ENCODE measurements at places on chromosomes 2 and 18. TPM values are rescaled to one million over a fixed set of nuclear protein-coding genes. Genes with fewer than 3 reads are reported as not detected.

DNA sequence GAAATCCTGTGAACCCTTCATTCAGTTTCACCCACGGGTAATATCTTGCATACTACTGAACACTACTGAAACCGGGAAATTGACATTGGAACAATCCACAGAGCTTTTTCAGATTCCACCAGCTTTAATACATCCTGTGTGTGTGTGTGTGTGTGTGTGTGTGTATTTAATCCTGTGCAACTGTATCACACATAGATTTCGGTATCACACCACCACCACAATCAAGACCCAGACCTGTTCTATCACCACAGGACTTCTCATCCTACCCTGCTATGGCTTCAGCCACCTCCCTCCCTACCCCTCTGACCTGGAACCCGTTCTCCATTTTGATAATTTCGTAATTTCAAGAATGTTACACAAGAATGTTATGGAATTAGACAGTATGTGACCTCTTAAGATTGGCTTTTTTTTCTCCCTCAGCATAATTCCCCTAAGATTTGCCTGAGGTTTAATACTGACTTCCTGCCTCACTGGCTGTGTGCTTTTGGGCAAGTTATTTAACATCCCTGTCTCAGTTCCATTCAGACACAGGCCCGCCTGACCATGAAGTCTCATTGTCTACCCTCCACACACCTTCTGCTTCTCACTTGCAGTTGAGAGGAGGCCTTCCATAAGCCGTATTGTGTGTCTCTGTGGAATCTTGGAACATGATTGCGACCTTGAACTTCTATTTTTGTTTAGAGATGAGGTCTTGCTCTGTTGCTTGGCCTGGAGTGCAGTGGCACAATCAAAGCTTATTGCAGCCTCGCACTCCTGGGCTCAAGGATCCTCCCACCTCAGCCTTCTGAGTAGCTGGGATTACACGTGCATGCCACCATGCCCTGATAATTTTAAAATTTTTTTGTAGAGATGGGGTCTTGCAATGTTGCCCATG lies 14.4 kb upstream of the TMEM131 start:
- H3K27ac ChIP-seq = no peak overlapping the region
- H3K27me3 ChIP-seq = no peaks in the 10 kb centered on the region
- H3K36me3 ChIP-seq = no peaks in the 10 kb centered on the region
- no peak for DNase-seq
- H3K4me3 ChIP-seq = no peak overlapping the region

Gene DSG4
- not detected for total RNA-seq

Gene DYSF
- total RNA-seq = 0.14 TPM

- DNase-seq = no peak
- no peaks in the 10 kb centered on the region for H3K36me3 ChIP-seq
- H3K27me3 ChIP-seq = no peaks in the 10 kb centered on the region
- H3K4me3 ChIP-seq = no peak overlapping the region
Measured at GRCh38 chr2:147630585-147630984, 214.2 kb upstream of the ACVR2A start.

Gene NEB
- total RNA-seq = 0.89 TPM

DNA sequence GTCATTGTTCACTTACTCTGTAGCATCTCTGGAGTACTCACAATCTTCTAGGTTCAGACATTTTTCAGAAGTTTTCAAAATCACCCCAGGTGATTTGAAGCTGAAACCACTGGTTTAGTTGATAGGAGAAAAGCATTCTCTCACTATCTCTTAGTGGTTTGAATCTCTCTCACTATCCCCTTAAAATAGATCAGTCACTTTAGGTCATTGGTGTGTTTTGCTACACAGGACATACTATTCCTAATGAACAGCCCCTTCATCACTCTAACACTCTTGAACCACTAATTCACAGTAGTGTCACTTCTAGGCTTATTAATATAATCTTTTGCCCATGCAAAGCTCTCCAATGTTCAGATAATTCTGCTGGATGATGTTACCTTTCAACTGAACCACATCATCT lies 34.5 kb downstream of the LYPD6 start:
- DNase-seq = no peak
- no peak overlapping the region for H3K27ac ChIP-seq
- no peak overlapping the region for H3K4me3 ChIP-seq
- H3K36me3 ChIP-seq = no peaks in the 10 kb centered on the region
- no peaks in the 10 kb centered on the region for H3K27me3 ChIP-seq

- H3K4me3 ChIP-seq = no peak overlapping the region
- H3K4me1 ChIP-seq = no peaks in the 10 kb centered on the region
Measured at GRCh38 chr2:203030991-203031390, 16.3 kb downstream of the NBEAL1 start.

GRCh38 chr2:222490131-222490530 lies 65.8 kb downstream of the SGPP2 start:
- DNase-seq = no peak
- H3K27me3 ChIP-seq = no peaks in the 10 kb centered on the region
- no peaks in the 10 kb centered on the region for H3K36me3 ChIP-seq
- H3K4me3 ChIP-seq = no peak overlapping the region
- no peak overlapping the region for H3K27ac ChIP-seq
- H3K4me1 ChIP-seq = no peaks in the 10 kb centered on the region

DNA sequence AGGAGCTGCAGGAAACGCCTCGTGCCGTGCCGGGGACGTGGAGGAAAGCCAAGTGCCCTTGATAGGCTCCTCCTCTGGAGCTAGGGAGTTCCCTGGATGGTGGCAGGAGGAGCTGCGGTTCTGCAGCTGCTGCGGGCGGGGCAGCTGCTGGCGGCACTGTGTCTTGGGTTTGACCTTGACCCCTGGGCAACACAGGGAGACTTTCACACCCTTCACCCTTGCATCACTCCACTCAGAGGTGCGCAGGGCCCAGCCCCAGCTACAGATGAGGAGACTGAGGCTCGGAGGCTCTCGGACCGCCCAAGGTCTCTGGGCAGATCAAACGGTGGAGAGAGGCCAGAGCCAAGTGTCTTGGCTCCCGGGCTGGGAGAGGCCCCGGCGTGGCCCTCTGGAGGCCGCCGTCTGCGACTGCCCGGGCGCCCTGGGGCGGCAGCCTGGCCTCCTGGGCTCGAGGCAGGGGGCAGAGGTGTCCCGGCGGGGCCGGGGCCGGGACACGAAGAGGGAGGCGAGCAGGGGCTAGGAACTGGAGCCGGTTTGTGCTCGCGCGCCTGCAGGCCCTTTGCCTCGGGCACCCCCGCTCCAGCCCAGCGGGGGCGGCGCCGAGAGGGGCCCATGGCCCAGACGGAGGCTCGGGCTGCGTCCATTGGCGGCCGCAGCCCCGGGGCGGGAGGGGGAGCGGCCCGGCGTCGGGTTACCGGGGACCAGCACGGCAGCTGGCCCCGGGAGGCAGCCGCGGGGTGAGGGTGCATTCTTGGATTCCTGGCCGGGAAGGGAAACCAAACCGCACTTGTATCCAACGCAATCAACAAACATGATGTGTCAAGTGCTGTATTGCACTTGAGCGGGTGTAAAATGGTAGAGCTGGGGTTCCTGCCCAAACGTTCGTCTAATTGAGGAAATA lies 129.6 kb upstream of the SLC1A4 start:
- H3K4me3 ChIP-seq = peak overlapping the region; percentile 7
- no peaks in the 10 kb centered on the region for H3K36me3 ChIP-seq
- H3K4me1 ChIP-seq = peaks cover 5% of the 10 kb centered on the region
- no peaks in the 10 kb centered on the region for H3K27me3 ChIP-seq
- no peak overlapping the region for H3K27ac ChIP-seq

Gene GREB1
- 0.14 TPM for total RNA-seq

Gene MYO5B
- not detected for total RNA-seq

DNA sequence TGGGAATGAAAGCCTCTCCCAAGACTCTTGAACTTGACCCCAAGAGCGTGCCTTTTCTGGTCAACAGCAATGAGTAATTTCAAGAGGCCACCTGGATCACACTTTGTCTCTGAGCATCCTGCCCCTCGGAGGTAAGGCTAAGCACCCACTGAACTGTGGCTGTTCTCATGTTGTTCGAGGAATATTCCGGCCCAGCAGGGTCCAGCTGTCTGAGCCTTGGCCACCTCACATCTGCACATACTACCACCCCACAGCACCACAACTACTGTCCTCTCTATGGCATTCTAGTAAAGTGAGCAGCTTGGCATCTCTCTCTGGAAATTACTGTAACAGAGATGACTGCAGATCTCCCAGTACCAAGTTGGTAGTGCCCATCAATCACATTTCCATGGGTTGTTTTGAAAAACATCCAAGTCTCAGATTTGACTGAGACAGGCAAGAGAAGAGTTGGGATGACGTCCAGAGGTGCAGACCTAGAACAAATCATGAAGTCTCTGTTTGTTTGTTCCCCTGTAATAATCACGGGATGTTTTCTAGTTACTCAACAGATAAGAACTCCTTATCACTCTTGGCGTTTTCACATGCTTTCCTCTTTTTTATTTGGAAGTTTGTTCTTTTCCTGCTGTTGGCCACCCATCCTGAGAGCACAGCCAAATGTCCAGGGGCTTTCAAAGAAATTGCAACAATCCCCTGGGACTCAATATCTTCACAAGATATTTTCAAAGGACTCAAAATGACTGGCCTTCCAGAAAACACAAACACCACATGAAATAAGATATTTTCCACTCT lies 336.0 kb upstream of the TNP1 start:
- H3K4me1 ChIP-seq = no peaks in the 10 kb centered on the region
- no peak overlapping the region for H3K27ac ChIP-seq
- H3K36me3 ChIP-seq = no peaks in the 10 kb centered on the region
- no peak overlapping the region for H3K4me3 ChIP-seq
- H3K27me3 ChIP-seq = no peaks in the 10 kb centered on the region

Gene PLCD4
- 0.51 TPM for total RNA-seq

Gene PUM2
- 105 TPM for total RNA-seq

DNA sequence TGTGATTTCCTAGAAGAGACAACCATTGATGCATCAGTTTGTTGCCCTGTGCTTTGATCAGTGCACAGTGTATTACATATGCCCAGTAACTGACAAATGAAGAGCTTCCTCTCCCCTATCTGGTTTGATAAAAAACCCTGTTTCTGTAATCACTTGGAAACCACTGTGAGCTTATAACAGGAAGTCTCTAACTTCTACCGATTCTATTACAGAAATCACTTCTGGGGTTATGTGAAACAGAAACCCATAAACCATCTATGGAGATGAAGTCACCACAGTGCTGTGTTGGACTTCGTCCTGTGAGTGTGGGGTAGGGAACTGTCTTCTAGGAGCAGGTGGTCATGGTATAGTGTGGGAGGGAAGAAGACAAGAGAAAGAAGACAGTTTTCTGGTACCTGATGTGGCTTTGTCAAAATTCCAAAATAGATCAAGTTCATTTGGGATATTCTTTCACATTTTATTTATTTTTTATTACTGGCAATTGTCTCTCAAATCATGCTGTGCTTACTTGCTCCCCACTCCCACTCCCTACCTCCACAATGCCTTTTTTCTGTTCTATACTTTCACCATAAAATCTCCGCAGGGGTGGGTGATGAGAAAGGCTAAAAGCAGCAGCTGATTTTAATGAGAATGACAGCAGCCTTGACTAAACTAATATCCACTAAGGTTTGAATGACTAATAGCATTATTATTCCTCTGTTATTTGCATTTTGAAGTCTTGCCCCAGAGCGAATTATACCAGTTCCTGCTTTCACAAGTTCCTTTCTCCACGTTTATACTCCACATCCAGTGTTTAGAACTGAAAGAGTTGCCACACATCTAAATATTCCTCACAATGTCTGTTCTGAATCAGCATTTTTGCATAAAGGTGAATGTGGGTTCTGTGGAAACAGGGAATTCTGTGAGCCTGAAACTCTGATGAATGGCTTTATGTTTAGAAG lies 41.7 kb upstream of the RND3 start:
- no peaks in the 10 kb centered on the region for H3K4me1 ChIP-seq
- H3K36me3 ChIP-seq = no peaks in the 10 kb centered on the region
- no peak overlapping the region for H3K27ac ChIP-seq
- no peak overlapping the region for H3K4me3 ChIP-seq
- DNase-seq = no peak

DNA sequence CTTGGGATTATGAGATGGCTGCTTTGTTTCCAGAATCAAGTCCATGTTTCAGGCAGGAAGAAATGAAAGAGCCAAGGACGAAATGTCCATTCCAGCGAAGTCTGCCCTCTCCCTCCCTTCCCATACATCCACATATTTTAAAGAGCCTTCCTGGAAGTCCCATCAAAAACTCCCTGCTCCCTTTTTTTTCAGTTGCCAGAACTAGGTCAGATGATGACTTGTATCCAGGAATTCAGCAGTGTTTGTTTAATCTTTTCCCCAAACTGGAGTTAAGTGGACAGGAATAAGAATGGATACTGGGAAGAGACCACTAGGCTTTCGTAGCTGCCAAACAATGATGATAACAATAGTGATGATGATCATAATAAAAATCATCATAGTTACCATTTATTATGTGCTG lies 198.7 kb downstream of the MEIS1 start:
- H3K36me3 ChIP-seq = no peaks in the 10 kb centered on the region
- no peak overlapping the region for H3K4me3 ChIP-seq
- no peaks in the 10 kb centered on the region for H3K27me3 ChIP-seq
- H3K27ac ChIP-seq = no peak overlapping the region
- no peaks in the 10 kb centered on the region for H3K4me1 ChIP-seq
- no peak for DNase-seq

Gene RGPD3
- 0.32 TPM for total RNA-seq

Gene LHCGR
- total RNA-seq = not detected

Gene SGPP2
- 1.4 TPM for total RNA-seq

DNA sequence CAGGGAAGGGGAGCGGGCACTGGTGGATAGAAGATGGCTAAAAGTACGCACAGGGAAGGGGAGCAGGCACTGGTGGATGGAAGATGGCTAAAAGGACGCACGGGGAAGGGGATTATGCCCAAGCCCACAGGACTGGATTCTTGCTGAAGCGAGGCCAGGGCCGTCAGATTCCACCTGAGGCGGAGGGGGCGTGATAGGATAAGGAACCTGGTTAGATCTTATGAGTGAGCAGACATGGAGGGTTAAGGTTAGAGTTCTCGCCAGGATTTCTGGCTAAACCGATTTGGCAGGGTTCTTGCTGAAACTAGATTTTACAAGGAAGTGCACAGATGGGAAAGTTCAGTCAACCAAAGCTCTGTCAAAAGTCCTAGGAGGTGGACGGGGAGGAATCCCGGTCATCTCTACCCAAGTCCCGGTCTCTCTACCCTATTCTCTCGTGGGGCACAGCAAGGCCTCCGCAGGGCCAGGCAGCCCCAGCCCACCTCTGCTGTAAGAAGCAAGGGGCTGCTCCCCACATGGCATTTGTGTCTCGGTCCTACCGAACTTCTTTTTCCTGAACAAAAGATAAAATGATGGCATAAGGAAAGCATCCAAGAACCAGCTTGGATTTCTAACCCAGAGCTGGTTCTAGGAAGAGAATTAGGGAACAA lies 140.8 kb downstream of the PTGR3 start:
- H3K27ac ChIP-seq = no peak overlapping the region
- peaks cover 14% of the 10 kb centered on the region for H3K36me3 ChIP-seq
- no peak for DNase-seq
- no peaks in the 10 kb centered on the region for H3K27me3 ChIP-seq
- H3K4me1 ChIP-seq = peaks cover 30% of the 10 kb centered on the region

GRCh38 chr2:207528980-207529329 lies 807 bp upstream of the CREB1 start:
- H3K4me1 ChIP-seq = peaks cover 54% of the 10 kb centered on the region
- H3K27ac ChIP-seq = peak overlapping the region; percentile 100
- no peaks in the 10 kb centered on the region for H3K36me3 ChIP-seq
- H3K4me3 ChIP-seq = peak overlapping the region; percentile 75

GRCh38 chr18:31454066-31454708 lies 6.6 kb downstream of the DSG3 start:
- H3K36me3 ChIP-seq = no peaks in the 10 kb centered on the region
- no peaks in the 10 kb centered on the region for H3K27me3 ChIP-seq
- H3K4me3 ChIP-seq = no peak overlapping the region
- no peak for DNase-seq
- H3K4me1 ChIP-seq = no peaks in the 10 kb centered on the region
- H3K27ac ChIP-seq = no peak overlapping the region

Gene FSHR
- total RNA-seq = not detected

Gene ATP5F1A
- 305 TPM for total RNA-seq
